BJ (cell line): ENCODE measurements at places on chromosomes 5 and 9.

- peak; percentile 23 for DNase-seq
Observed at GRCh38 chr9:75108571-75108970, 20.3 kb downstream of the OSTF1 start.

DNA sequence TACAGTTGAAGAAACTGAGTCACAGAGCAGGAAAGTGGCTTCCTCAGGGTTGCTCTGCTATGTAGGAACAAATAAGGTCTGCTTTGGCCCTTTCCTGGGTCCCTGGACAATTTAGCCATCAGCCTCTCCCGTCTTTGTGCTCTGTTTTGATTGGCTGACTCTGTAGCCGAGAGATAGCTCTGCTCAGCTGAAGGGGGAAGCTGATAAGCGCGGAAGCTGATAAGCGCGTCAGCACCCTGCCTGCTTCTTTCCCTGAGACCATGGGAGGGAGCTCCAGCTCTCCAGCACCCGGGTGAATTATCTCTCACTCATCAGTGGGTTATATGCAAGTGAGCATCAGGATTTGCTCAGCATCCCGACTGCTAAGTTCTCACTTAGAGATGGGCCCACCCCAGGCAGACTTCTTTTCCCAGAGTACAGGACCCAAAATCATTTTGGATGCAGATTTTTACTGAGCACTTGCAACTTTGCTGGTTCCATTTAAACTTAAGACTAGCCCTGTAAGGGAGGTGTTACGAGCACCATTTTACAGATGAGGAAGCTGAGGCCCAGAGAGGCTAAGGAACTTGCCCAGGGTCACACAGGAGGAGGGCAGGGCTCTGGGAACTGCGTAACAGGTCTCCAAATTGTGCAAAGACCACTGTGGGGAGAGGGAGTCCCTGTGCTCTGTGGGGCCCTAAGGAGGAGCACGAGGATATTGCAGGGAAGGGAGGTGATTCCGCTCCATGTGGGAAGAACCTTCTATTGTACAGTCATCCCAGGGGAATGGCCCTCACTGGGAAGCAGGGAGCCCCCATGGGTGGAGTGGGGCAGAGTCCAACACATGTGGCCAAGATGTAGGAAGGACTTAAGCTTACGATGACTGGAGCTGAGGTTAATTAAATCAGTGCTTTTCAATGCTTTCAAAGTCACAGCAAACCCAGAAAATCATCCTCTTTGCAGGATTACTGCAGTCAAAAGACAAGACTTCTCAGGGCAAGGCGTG lies 83.7 kb upstream of the ORM1 start:
- peak; percentile 89 for DNase-seq

DNA sequence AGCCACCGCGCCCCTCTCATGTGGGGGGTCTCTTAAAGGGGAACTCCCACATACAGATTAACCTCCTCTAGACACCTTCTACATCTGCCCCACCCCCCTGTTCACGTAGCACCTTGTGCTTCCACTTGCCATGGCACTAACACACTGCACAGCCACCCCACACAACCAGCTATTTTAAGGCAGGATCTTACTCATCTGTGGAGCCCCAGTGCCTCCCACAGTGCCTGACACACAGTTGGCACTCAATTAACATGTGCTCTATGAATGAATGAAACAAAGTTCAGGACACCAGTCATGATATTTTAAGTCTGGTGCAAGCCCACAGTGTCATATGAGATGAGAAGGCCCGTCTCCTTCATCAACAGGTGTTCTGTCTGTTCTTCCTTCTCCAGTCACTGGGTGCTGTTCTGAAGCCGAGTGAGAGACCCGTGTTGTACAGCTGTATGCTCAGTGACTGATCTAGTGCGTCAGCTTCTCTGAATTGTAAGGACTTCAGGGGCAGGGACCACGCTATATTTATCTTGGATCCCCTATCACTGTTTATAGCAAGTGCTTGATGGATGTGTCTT lies 149.1 kb downstream of the TLE1 start:
- DNase-seq = no peak

- no peak for DNase-seq
Observed at GRCh38 chr9:37371565-37372464, 50.7 kb upstream of the GRHPR start.
